Stimulated activated CD4-positive, alpha-beta T cell treated with anti-CD3 and anti-CD28 coated beads, Interleukin-15, amount 100 ng/mL, for 1 hour (primary cell): ENCODE measurements at places on chromosomes 5 and 9.

GRCh38 chr5:176440927-176441706 lies 7.1 kb upstream of the FAF2 start:
- DNase-seq: no peak

DNA sequence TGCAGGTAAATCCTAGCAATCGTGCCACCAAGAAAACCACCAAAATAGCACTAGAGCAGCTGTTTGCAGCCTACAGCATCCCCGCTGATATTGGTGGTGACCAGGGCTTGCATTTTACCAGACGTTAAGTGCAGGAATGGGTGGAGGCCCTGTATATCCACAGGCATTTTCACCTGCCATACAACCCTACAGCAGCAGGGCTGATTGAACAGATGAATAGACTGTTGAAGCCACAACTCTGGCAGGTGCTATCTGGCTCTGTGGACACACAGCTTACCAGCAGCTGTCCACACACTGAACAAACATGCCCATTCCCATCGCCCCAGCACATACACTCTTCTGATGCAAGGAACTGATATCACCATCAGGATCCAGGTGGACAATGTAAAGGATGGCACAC lies 154.5 kb upstream of the APC start:
- DNase-seq: no peak

DNA sequence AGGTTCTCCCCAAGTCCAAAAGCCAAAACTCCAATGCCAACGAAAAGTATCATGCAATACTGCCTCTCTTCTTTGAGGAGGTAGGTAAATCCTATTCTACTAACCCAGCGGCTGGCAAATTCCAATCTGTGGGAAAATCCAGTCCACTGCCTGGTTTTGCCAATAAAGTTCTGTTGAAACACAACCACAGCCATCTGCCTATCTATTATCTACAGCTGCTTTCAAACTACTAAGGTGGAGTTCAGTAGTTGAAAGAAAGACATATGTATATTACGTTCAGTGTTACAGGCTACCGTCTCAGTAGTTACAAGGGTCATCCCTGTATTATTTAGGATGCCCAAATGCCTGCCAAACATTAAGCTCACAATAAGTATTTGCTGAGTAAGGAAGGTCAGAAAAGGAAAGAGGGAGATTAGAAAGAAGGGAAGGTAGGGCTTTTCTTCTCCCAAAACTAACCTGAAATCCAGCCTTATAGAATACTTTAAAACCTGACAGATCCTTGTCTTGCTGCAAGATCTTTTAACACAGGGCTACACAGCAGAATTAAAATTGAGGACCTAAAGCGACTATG lies 16.2 kb downstream of the ARL15 start:
- DNase-seq: no peak

GRCh38 chr9:91810286-91810905 lies 139.6 kb downstream of the ROR2 start:
- no peak for DNase-seq

DNA sequence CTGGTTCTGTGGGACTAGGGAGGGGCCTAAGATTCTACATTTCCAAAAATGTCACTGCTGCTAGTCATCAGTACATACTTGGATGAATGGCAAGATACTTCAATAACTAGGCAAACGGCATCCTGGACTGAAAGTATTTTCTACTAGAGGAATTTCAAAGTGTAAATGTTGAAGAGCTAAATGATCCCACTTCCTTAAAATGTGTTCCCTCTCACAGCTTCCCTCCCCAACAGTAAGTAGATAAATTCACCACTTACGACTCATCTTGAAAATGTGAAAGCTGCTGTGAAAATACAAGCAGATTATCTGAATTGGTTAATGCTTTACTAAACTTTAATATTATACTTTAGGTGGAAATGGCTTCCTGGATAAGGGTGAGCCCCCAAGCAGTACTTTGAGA lies 1571.5 kb upstream of the WWC1 start:
- DNase-seq: no peak

GRCh38 chr5:145260670-145261069 lies 574.5 kb downstream of the PRELID2 start:
- no peak for DNase-seq

DNA sequence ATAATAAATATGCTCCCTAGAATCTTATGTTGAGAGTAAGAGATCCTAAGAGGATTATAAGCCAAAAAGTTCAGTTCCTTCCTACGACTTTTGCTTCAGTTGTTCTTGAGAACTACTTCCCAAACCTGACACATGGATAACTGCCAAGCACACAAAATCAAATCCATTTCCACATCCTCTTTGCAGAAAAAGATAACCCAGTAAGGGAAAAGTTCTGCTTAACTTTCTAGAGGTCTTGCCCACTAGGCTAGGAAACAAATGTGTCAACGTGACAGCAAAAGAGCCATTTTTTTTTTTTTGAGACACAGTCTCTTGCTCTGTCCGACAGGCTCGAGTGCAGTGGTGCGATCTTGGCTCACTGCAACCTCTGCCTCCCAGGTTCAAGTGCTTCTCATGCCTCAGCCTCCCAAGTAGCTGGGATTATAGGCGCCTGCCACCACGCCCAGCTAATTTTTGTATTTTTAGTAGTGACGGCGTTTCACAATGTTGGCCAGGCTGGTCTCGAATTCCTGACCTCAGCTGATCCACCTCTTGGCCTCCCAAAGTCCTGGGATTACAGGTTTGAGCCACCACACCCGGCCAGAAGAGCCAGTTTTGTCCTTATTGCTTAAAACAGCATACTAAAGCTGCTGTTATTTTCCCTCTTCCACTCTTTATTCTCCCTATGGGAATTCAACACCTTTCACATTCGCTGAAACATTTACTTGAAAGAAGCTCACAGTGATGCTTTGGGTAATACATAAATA lies 24.2 kb downstream of the CSNK1A1 start:
- no peak for DNase-seq

DNA sequence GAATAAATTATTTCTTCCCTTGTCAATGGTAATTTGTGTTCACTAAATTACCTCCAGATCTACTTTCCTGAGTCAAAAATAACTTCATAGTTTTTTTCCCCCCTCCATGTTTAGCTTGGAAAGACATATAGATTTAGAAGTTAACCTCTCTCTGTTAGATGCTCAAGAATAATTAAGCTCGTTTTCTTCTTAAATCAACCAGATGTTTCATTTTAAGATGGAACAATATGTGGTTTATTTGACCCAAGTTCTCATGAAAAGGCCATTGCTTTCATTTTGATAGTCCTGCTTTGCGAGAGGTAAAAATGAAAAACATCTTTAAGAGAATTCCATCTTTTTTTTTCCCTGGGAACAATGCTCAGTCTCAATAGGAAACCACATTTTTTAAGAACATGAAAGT lies 27.7 kb upstream of the GAS1 start:
- DNase-seq: no peak

GRCh38 chr5:68949256-68949655 lies 144.6 kb upstream of the SLC30A5 start:
- DNase-seq: no peak

DNA sequence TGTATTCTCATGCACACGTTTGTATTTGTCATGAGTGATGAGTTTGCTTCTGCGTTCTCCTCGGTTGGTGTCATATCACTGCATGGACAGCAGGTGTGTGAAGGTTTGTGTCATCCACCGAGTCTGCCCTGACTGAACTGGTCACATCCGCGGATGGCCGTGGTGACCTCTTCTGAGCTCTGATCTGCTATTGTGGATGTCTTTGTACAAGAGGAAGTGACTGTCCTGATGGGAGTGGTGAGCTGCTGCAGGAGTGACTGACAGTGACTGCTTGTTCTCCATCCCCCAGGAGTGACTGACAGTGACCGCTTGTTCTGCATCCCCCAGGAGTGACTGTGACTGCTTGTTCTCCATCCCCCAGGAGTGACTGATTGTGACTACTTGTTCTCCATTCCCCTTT lies 69.9 kb downstream of the EHMT1 start:
- no peak for DNase-seq

- DNase-seq: no peak
These were observed 34.4 kb downstream of the CPEB4 start for GRCh38 chr5:173922527-173922926.

GRCh38 chr5:164680216-164680615 lies 1174.8 kb downstream of the MAT2B start:
- no peak for DNase-seq

GRCh38 chr5:130111746-130112145 lies 207.5 kb downstream of the CHSY3 start:
- DNase-seq: no peak

GRCh38 chr5:52725065-52725746 lies 62.5 kb upstream of the ITGA1 start:
- peak; percentile 25 for DNase-seq

- DNase-seq: no peak
These were observed 17.3 kb upstream of the DAP start for GRCh38 chr5:10778179-10778910.

- DNase-seq: no peak
These were observed 352.7 kb upstream of the GRAMD2B start for GRCh38 chr5:126070481-126070880.

GRCh38 chr5:1468247-1468612 lies 23.0 kb upstream of the SLC6A3 start:
- DNase-seq: no peak

- no peak for DNase-seq
These were observed 141.9 kb upstream of the ANKRD55 start for GRCh38 chr5:56375011-56375410.

DNA sequence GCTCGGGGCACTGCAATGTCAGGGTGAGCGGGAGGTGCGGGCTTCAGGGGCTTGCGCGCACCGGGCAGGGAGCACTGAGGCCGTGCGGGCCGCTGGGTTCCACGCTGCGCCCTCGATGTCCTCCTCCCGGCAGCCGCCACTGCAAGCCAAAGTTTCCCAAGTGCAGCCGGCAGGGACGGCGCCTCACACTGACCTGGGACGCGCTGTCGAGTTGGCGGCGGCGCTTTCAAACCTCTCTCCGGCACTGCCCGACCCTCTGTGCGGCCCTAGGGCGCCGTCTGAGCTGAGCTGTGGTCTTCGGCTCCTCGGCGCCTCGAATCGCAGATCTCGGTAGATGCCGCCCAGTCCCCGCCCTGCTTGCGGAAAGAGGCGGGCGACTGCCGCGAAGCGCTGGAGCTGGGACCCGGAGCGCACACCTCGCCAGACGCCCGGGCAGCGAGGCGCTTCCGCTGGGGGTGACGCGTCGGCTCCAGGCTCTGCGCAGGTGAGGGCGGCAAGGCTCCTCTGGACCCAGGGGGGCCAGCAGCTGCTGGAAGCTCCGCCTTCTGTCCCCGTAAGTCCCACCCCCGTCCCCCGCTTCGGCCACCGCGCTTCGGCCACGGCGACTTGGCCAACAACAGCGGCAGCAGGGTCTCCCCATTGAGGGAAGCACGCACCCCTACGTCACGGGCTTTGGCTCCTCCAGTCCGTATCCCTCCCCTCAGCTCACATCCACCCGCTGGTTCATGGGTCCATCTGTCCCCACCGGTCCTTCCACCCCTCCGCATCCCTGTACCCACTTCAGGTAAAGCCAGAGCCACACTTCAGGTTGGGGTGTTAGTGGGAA lies at the start of gene ANKRD34B:
ANKRD34B (minus strand) TSS at position 320 of the 826 bp plus-strand sequence. CDS start 10,261 bp downstream, outside the sequence.
- no peak for DNase-seq

DNA sequence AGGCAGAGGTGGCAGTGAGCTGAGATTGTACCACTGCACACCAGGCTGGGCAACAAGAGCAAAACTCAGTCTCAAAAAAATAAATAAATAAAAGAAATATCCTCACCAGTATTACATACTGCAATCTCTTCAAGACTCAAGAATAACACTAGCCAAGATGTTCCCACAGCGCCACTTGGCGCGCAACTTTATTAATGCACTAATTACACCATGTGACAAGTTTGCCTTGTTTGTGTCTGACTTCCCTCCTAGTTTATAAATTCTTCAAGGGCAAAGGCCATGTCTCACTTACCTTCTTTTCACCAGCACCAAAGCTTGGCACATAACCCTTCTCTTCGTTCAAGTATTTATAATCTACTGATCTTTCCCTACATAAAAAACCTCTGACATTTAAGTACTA lies 4.8 kb downstream of the SKP1 start:
- DNase-seq: no peak

DNA sequence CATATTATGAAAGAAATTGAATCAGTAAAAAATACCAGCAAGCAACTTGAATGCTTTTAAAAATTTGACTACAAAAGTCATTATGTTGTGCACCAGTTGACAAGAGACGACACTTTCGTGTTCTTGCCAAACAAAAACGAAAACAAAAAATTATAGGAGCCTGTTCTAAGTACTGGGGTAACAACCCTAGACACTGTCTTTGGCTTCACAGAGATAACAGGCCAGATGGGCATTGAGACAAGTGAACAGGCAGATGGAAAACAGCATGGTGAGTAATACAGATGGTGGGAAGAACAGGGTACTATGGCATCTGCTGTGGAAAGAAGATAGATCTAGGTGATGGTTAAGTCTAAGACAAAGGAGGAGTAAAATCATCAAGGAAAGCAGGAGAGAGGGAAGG lies 99.0 kb downstream of the CDH12 start:
- DNase-seq: no peak

- DNase-seq: no peak
These were observed 59.0 kb upstream of the PDE8B start for GRCh38 chr5:77151501-77151900.

DNA sequence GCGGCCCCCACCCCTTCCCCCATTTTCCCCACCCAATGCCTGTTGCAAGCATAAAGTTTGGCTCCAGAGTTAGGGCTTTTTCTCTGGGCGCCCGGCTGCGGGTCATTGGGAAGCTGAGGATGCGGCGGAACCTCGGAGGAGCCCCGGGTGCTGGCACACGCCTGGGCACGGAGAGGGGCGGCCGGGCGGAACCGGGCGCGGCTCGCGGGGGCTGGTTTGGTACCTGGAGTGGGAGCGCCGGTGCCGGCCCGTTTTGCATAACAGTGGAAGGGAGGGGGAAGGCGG lies 1.2 kb downstream of the PPARGC1B start:
- DNase-seq: no peak

DNA sequence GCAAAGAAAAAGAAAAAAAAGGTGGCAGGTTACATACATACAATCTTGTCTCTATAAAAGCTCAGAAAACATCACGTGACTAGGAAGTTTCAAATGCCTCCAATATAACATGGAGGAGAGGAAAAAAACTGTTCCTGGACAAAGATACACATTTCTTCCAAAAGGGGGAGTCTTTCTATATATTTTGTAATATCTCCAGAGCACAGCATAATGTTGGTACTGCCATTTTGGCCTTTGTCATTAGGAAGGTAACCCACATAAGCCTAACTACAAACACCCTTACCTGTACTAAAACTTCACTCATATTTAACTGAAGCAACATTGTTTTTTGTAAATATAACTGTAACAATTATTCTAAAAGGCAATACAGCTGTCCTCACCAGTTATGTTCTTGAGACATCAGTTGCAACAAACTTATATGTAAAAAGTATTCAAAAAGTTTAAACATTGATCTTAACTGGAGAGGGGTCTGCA lies 1.2 kb upstream of the BTF3 start:
- DNase-seq: no peak

GRCh38 chr5:40784027-40784653 lies 14.0 kb downstream of the PRKAA1 start:
- no peak for DNase-seq
